ENCODE measurements at places on chromosomes 7 and 10. TPM values are rescaled to one million over a fixed set of nuclear protein-coding genes. Genes with fewer than 3 reads are reported as not detected.

- no peak for DNase-seq
These were observed 596.7 kb upstream of the LRRTM3 start for GRCh38 chr10:66329147-66329546.

- DNase-seq: no peak
These were observed 75.9 kb upstream of the HGF start for GRCh38 chr7:81845744-81846241.

DNA sequence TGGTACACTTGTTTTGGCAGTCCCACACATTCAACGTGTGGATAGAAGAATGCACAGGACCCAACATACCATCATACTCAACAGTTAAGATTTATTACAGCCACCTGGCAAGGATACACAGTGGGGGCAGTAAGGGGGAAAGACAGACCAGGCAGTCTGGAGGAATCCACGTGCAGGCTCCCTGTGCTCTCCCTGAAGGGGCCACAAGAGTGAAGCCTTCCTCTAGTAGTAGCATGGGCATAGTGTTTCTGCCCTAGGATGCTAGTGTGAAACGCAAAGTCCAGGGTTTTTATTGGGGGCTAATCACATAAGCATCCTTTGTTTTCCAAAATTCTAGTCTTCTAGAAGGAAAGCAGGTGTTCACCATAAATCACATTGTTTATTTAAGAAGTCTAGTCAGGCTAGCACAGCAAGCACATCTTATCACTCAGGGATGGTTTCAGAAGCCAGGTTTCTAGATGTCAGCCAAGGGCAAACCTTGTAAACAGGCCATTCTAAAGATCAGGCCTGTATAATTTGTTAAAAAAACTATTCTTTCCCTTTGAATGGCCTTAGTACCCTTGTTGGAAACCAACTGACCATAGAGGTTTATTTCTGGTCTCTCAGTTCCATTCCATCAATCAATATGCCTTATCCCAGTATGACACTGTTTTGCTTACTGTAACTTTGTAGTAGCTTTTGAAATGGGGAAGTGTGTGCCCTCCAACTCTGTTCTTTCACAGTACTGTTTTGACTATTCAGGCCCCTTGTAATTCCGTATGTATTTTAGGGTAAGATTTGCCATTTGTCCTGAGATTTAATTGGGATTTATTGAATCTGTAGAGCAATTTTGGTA lies 12.4 kb upstream of the TFAM start:
- no peak for DNase-seq

Gene ST8SIA6
- 0.19 TPM for total RNA-seq

DNA sequence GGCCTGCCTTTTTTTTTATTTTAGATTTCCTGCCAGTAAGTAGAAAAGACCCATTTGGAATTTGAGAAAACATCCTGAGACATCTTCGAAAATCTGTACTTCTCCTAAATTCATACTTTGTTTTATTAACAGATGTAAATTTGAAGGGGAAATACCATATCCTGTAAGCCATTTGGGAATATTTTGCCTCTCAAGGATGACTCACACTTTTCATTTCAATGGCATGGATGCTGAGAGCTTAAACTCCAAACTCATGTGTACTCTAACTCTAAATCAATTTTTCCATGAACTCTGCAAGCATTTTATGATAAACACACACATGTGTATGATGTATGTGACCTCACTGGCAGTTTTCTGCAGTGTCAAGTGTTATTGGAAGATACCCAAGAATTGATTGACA lies 89.0 kb downstream of the SEMA3A start:
- no peak for DNase-seq

Gene CYP2C8
- total RNA-seq: 1.6 TPM

GRCh38 chr7:132771301-132771730 lies 195.0 kb upstream of the PLXNA4 start:
- DNase-seq: no peak

Gene GHRHR
- total RNA-seq: not detected

DNA sequence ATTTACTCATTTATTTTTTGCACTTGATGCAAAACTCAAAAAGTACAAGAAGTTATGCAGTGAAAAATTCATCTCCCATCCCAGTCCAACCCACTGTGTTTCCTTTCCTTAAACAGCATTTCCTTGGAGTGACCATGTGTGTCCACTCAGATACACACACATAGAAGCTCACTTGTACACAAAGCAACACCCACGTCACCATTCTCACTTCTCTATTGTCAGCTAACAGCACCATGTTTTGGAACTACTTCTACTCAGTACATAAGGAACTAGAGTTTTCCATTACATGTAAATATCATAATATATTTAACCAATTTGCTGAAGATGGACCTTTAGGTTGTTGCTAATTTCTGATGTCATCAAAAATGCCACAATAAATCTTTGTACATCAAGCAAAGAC lies 167.6 kb downstream of the GRID1 start:
- DNase-seq: no peak

- DNase-seq: no peak
These were observed 17.1 kb downstream of the IQCE start for GRCh38 chr7:2575733-2576340.
